Muscle of leg (tissue), 16 donors: ENCODE measurements at places on chromosomes 3 and 15. TPM values are rescaled to one million over a fixed set of nuclear protein-coding genes. Genes with fewer than 3 reads are reported as not detected.

DNA sequence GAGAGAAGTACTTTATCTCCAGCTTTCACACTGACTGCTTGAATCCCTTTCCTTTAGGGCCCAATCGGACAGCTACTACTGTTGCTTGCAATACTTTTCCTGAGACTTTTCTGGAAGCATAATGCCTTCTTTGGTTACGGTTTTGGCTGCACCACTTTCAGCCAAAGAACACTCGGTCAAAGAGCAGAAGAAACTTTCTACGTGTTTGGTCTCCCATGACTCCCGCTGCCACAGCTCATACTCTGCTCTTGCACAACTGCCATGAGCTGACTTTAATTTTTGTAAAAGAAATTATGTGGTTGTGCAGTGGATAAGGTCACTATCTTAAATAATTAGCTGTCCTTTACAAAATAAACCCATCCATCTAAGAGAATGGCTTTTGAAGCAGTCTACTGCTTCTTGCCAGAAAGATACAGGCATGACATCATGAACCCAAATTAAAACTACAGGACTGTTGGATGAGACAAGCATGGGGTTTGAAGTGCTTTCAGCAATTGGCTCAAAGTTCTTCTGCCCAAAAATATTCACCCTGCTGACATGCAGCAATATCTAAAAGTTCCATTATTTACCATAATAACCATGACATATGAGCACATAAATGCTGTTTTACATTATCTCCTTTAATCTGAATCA lies 42.0 kb downstream of the PROS1 start:
- no peak for DNase-seq

GRCh38 chr15:65957451-65957850 lies 88.2 kb downstream of the RAB11A start:
- DNase-seq: peak; percentile 30

- DNase-seq: no peak
These were observed 540.3 kb downstream of the PYDC2 start for GRCh38 chr3:192001218-192001617.

GRCh38 chr3:30710017-30710416 lies 103.6 kb downstream of the TGFBR2 start:
- no peak for DNase-seq

GRCh38 chr3:30659270-30660130 lies 53.1 kb downstream of the TGFBR2 start:
- DNase-seq: peak; percentile 57

The FANCD2OS gene
- polyA plus RNA-seq: 1.1 TPM

The CELF6 gene
- polyA plus RNA-seq: 2.6 TPM

The NT5DC2 gene
- 100 TPM for polyA plus RNA-seq

The ALS2CL gene
- 7.2 TPM for polyA plus RNA-seq

The C3orf49 gene
- polyA plus RNA-seq: 0.16 TPM

The AADACL2 gene
- not detected for polyA plus RNA-seq

The KIF15 gene
- polyA plus RNA-seq: 10.3 TPM

The RETNLB gene
- 0.50 TPM for polyA plus RNA-seq

The SCN11A gene
- 1.7 TPM for polyA plus RNA-seq
